NCI-H1092 treated with DMSO at 0.1 percent for 48 hours (cell line): ENCODE measurements at places on chromosomes 1 and 21.

GRCh38 chr1:88237058-88237457 lies 447.0 kb upstream of the PKN2 start:
- DNase-seq: no peak

DNA sequence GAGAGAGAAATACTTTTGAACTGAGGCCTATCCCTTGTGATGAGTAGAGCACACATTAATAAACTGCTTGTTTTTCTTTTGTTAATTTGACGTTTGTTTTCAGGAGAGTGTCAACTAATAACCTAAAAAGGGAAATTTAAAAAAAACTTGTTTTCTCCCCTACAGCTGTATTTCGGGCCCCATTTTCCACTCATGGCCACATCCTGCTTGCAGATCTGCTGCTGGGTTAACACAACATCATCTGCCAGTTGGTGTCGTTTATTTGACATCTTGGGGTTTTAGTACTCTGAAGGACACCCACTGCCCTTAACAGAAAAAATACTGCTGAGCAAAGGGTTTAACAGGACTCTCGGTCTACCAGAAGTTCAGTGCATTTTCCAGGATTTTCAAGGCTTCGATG lies 848 bp upstream of the PYHIN1 start:
- DNase-seq: no peak

DNA sequence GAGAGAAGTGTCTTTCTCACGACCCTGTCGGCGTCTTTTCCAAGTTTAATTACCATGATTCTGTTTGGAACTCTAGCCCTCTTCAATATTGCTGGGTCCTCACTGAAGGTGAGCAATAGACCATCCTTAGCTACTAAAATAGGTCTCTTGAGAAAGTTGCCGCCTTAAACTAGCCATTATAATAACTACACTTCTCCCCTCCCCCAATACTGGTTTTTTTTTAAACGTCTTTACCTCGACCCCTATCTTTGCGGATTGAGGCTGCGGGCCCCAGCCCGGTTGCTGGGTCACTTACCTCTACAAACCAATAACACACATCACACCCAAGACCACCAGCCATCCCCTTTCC lies 672 bp downstream of the ENSA start:
- no peak for DNase-seq

GRCh38 chr1:74715236-74715502 lies 17.7 kb downstream of the CRYZ start:
- no peak for DNase-seq

GRCh38 chr1:35533586-35533985 lies 23.6 kb downstream of the KIAA0319L start:
- no peak for DNase-seq

DNA sequence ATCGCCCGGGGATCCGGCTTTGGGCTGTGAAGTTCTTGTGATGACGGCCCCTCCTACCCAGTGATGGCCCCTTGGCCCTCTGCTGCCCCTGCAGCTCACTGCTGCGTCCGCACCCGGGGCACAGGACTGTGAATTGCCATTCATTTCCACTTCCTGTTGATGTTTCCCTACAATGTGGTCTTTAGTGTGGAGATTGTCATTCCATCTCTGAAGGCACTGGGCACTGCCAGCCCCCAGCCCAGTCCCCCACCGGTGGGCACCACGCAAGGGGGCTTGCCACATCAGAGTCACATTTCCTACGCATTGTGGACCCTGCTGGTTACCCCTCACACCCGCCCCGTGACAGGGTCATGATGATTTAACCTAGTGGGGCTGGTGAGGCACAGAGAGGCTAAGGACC lies 2.5 kb upstream of the MX2 start:
- no peak for DNase-seq

- no peak for DNase-seq
These were observed 10.1 kb upstream of the SAMD11 start for GRCh38 chr1:913491-914130.

DNA sequence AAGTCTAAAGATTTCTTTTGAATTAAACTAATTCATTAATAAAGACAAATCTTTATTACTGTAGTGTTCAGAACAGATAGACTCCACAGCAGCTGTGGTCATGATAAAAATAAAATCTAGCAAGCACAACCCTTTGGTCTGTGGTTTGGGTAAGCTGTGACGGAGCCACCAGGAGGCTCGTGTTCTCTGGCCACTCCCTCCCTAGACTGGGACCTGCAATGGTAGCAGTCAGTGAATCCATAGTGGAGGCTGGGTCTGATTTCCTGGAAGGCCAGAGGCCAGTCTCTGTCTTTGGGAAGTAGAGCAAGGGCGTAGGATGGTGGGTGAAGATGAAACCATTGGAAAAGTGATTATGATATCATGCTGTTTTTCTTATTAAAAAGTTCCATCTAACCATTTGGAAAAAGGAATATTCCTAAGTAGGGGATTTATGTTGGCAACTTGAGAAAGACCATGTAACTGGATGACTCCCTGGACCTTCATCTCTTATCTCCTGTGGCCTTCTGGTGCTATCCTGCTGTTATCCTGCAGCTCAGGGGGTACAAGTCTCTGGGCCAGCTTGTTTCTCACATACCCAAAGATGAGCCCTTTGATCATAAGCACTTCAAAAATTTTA lies 39.0 kb downstream of the TENT5C start:
- DNase-seq: no peak

- no peak for DNase-seq
These were observed 38.7 kb downstream of the MIA3 start for GRCh38 chr1:222656391-222657155.
